ENCODE measurements at places on chromosomes 13 and 19.

- no peak for DNase-seq
Measured at GRCh38 chr19:15498910-15499309, 9.4 kb upstream of the CYP4F22 start.

DNA sequence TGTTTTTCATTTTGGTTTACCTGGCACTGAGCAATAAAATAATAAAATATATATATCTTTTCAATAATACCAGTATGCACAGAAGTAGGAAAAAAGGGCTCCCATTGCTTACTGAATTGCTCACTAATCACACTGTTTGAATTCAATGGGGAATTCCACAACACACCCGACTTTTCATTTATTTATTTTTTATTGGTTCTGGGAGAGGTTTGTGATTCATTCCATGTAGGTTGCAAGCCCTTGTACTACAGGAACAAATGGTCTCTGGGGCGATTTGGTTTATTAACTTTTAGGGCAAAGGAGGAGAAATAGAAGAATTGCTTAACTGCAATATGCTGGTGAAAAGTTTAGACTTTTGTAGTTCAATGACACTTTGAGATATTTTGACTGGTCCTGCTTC is 207.4 kb downstream of the DCT start:
- no peak for DNase-seq

DNA sequence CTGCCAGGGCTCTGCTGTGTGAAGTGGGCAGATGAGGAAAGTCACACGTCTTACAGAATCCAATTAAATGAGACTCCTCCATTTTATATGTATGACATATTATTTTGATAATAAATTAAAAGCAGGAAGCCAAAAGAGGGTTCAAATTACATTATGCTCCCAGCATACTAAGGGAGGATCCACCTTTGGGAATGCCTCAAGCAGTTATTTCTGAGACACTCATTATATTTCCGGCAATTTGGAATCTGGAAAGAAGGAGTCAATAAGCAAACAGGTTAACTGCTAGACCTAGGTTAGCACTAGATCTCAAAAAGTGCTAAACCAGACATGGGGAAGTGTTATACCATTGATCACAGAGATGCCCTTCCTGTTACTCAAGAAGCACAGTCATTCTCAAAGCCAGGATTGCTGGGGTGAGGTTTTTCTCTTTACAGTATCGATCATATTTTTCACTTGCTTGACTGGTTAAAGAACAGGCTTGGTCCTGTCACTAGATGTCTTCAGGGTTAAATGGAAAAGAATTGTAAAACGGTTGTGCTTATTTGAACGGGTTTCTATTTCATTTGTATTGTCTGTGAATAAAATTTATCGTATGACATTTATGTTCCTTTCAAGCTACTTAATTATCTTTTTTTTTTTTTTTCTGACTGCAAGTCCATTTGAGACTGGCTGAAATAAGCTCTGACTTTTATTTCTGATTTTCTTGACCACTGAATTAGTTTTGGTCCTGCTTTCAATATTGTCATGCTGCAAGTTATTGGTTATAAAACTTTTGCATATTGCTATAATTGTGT is 523.2 kb downstream of the KLF12 start:
- no peak for DNase-seq

DNA sequence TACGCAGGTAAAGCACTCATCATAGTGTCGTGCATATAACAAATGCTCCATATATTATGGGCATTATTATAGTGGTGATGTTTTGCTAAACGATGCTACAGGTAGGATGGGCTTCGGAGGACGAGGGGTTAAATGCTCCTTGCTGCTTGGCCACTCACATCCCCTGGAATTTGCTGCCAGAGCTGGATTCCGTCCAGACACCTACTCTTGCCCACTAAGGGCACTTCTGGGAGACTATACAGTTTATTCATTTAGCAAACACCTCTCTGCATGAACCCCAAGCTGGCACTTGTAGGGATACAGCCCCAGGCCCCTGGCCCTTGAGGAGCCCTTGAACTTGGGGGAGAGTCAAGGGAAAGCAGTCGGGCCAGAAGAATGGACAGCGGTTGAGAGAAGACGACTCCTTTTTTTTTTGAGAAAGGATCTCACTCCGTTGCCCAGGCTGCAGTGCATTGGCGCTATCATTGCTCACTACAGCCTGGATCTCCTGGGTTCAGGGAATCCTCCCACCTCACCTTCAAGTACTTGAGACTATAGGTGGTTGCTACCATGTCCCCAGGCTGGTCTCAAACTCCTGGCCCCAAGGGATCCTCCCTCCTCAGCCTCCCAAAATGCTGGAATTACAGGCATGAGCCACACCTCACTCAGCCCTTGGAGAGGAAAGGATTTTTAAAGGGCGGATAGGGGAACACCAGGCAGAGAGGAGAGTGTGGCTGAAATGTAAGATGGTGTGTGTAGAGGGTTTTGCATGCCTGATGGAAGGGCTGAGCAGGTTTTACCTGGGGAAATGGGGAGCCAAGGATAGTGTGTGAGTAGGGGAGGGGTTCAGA is 1.1 kb upstream of the MRPL34 start:
- DNase-seq, result no peak

GRCh38 chr13:48819899-48820298 is 155.8 kb upstream of the FNDC3A start:
- no peak for DNase-seq

GRCh38 chr13:83423861-83424260 is 458.4 kb downstream of the SLITRK1 start:
- no peak for DNase-seq

- DNase-seq, result no peak
Measured at GRCh38 chr13:97256343-97256783, 34.2 kb downstream of the MBNL2 start.

DNA sequence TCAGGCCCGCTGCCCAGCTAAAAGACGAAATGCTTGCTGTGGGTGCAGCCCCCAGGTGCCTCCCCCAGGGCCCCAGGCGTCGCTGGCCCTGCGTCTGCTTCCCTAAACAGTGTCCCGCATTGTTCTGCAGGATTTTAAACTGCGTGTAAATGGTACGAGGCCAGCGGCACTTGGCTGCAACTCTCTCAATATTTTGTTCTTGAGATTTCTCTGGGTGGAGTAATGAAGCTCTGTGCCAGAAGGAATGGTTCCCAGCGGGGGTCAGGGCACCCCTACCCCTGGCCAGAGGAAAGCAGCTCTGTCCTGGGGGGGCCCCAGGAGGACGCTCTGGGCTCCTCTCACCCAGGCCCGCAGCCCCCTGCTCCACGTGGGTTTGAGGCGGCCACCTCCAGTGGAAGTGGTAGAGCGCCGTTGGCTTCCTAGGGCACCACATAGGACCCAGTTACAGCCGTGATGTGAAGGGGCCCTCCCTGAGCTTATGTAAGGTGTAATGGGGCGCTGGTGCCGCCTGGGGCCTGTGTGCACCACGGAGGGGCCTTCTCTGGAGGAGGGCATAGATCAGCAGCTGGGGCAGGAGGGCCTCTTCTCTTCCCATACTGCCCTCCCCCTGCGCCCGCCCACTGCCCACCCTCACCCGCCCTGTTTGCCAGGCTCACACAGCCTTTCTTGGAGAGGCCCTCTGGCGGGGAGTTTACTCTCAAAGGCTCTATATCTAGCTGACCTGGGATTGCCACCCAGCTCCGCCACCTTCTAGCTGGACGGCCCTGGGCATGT is 19.8 kb downstream of the PAK4 start:
- DNase-seq, result no peak

- DNase-seq, result no peak
Measured at GRCh38 chr19:58586133-58586765, 13.1 kb upstream of the MZF1 start.

Data from BE2C (cell line).